ENCODE measurements at places on chromosomes 11 and 22. TPM values are rescaled to one million over a fixed set of nuclear protein-coding genes. Genes with fewer than 3 reads are reported as not detected.

The GAB4 gene
- polyA plus RNA-seq = not detected

The C22orf23 gene
- 0.24 TPM for polyA plus RNA-seq

The VSTM5 gene
- 1.5 TPM for polyA plus RNA-seq

The UBQLNL gene
- polyA plus RNA-seq = not detected

The ZBED4 gene
- 12.4 TPM for polyA plus RNA-seq

The PKDREJ gene
- not detected for polyA plus RNA-seq

The TSPO gene
- polyA plus RNA-seq = 375 TPM

The KLHL35 gene
- not detected for polyA plus RNA-seq

The MOV10L1 gene
- 0.19 TPM for polyA plus RNA-seq

The DEUP1 gene
- polyA plus RNA-seq = not detected

The ART1 gene
- not detected for polyA plus RNA-seq

The OR51I1 gene
- not detected for polyA plus RNA-seq
